Foreskin keratinocyte (primary cell): ENCODE measurements at places on chromosomes 3 and 15.

- DNase-seq: no peak
Measured at GRCh38 chr3:86990734-86991481, at the start of gene VGLL3. VGLL3 (minus strand) TSS chr3:86991149; CDS start chr3:86990743, 406 bp downstream.

DNA sequence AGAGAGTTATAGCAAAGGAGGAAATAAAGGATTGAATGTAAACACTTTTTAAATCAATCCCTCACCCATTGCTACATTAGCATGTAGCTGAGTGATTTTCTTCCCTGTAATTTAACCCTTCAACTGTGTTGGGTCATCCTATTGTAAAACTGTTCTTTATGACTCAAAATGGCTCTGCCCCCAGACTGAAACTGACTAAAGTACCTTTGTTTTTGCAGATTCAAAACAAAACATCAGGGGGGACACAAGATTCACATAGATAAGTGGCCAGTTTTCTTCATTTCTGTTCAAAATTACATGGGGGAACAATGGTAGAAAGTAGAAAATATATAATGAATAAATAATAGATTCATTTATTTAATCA lies 268.4 kb downstream of the IGSF11 start:
- DNase-seq: no peak

GRCh38 chr3:124053871-124054270 lies 61.9 kb upstream of the ROPN1 start:
- no peak for DNase-seq

DNA sequence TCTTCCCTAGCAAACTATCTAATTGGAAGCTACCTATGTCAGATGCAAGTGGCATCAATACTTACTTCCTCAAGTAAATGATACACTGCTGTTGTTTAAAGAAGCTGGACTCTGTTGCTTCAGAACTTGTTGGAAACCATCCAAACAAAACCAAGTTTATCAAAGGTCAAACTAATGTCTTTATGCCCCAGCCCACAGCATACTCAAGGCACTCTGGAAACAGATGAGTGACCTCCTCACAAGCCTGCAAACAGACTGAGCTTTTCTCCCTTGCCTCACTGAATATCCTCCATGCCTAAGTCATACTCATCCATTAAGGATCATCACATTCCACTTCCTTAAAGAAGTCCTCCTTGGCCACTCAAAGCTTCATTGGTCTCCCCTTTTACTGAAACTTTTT lies 107.4 kb upstream of the ACP3 start:
- no peak for DNase-seq

DNA sequence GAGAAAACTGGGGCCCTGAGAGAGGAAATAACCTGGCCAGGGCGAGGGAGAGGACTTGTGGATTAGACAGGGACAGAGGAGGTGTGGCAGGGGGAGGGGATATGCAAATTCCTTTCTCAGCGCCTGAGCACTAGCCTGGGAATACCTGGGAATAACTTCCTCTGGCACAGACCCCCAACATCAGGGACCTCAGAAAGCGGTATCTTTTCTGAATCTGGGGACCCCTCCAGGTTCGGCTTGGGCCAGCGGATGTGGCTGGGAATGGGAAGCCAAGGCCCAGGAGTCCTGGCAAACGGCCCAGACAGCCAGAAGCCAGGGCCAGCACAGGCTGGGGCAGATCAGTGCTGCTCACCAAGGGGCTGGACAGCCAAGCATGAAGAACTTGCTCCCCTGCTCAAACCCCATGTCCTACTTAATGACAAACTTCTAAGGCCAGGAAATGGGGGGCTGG lies 9.2 kb upstream of the ACSBG1 start:
- no peak for DNase-seq

DNA sequence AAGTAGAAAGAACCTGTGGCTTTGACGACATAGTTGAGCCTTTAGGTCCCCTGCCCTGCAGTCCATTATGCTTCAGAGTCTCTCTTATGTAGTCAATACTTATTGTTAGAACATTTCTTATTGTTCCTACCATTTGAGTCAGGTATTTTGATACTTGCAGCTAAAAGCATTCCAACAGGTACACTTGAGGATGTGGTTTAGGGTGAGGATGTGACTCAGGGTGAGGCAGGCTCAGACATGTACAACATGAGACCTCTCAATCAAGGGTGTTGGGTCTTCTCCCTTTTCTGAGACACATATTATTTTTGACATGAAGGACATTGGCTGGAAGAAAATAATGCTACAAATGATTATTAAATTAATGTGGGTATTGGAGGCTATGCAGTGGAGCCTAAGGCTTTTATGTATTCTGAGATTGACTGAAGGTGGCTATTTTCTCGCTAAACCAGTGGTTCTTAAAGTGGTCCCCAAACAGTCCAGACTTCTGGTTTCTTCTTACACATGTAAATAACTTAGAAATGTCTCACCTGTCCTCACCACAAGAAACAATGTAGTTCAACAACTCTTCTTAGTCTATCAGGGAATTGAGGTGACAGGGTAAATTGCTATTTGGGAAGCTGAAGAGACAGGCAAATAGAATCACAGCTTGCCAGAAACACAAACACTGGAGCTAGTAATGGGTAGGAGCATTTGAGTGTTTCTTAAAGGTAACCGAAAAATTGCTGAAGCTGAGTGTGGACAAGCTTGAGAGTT lies 135.5 kb upstream of the ZPLD1 start:
- DNase-seq: peak; percentile 90

GRCh38 chr3:23330568-23330967 lies 127.4 kb downstream of the UBE2E2 start:
- DNase-seq: no peak

- DNase-seq: no peak
Measured at GRCh38 chr15:62847900-62848489, 194.6 kb upstream of the TPM1 start.

DNA sequence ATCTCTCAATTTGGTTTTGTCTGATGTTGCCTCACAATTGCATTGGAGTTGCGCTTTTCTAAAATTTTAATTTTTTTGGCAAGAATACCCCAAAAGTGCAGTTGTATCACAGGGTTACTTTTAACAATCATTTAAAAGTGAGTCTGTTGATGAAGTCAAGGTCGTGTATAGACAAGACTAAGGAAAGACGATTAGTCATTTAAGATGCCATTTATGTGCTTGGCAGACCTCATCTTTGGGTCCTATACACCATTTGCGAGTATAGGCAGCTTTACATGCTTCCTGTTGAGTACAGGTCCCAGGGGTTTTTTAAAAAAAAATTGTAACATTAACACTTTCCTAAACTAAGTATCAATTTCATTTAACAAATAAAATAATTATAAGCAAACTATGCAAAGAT lies 12.5 kb downstream of the ARNT2 start:
- no peak for DNase-seq

- peak; percentile 98 for DNase-seq
Measured at GRCh38 chr3:115804713-115805119, 181.4 kb downstream of the GAP43 start.

GRCh38 chr15:70726753-70727152 lies 36.6 kb downstream of the UACA start:
- DNase-seq: no peak

DNA sequence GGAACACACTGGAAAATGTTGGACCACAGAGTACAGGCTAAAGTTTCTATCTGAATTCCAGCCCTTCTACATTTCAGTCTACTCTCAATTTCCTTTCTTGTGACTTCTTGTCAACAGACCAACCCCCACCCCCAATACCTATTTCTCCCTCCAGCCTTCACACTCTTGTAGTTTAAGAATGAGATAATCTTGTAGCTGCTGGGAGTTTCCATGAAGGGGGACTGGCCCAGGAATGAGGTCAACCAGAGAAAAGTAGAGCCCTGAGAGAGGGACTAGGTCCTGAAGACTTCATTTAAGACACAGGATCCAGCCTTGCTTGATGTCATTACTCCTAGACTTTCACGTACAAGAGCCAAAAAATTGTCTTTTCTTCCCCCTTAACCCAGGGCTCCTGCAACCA lies 29.5 kb upstream of the FAM107A start:
- no peak for DNase-seq
